Spinal cord (tissue), 10 donors: ENCODE measurements at places on chromosomes 13 and 19. TPM values are rescaled to one million over a fixed set of nuclear protein-coding genes. Genes with fewer than 3 reads are reported as not detected.

DNA sequence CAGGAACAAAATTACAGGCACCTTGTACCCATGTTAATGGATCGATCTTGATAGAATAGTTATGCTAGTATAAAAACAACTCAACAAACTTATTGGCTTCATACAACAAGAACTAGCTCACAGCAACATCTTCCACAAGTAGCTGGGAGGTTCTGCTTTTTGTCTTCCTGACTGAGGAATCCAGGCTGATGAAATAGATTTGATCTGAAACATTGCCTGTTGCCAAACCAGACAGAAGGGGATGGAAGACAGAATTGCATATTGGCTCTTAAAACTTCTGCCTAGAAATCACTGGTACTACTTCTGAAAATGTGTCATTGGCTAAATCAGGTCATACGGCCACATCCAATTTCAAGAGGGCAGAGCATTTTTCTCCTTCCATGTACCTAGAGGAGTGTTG is 267.3 kb downstream of the RFC3 start:
- DNase-seq = no peak

ZNF677 gene
- 47.9 TPM for total RNA-seq

SF3A2 gene
- 32.2 TPM for total RNA-seq

ZNF135 gene
- total RNA-seq = 10.8 TPM

ATXN8OS gene
- total RNA-seq = 0.88 TPM

PSPN gene
- 2.6 TPM for total RNA-seq
